Globus pallidus (tissue), 1 donor: ENCODE measurements at places on chromosomes 6 and 20.

- no peak for DNase-seq
Measured at GRCh38 chr6:147395158-147395557, 113.3 kb upstream of the SAMD5 start.

DNA sequence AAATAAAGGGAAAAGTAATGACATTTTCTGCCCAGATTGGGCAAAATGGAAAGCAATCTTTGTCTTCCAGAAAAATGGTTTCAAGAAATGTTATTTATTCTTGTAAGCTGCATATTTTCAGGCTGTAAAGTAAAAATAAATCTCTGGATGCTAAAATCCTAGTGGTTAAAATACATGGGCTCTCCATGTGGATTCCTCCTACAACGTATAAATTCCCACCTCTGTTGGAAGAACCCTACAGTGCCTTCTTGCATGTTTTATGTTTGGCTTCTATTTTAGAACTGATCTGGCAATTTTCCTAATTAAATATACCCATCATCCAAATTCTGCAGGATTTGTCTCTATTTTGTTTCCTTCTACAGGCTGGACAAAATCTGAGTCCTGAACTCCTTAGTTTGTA is 528.9 kb downstream of the COL12A1 start:
- no peak for DNase-seq

- DNase-seq = no peak
Measured at GRCh38 chr6:31844507-31844906, 17.0 kb downstream of the HSPA1B start.

DNA sequence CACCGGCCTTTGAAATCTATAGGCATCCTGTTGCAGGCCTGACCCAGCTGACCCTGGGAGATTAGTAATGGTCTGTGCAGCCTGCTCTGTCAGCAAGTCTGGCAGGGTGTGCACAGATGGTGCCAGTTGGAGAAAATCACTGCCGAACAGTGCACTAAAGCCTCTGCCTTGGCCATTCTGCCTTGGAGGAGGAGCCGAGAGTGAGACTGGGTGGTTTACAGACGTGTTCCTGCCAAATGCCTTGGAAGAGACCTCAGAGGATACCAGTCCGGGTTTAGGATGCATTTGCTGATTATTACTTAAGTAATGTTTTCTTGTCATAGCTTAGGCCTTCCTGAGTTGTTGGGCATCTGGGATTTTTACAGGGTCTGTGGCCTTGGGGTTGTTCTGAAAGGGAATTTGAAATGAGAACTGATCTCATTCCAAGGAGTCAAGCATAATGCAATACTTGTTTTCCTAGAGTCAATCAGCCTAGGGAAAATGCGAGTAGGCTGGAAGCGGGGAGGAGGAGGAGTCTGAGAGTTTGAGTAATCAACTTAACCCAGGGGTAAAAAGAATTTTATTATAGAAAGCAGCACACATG is 292.1 kb downstream of the SOX4 start:
- peak; percentile 75 for DNase-seq

DNA sequence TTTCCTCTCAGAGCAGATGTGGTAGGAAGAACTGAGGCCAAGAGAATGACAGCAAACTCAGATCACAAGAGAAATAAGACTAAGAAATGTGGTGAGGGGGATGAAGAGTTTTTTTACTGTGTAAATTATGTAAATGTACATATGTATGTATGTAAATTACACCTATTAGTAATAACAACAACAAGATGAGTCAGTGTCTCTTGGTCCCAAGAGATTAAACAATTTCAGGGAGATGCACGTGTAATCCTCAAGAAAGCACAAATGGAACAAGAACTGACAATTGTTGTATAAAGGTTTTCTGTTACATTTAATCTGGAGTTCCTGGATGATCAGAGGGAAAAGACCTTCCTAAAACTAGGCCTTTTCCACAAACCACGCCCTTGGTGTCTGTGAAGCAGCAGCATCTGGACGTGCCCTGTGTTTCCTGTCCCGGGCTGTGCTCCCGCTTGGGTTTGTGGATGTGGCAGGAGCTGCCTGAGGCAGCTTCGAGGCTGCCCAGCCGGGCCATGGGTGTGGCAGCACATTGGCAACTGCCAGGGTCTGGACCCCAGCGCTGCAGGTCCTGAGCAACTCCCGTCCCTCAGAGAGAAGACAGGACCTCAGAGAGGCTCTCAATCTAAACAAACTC is 994 bp downstream of the CLDN20 start:
- peak; percentile 40 for DNase-seq

DNA sequence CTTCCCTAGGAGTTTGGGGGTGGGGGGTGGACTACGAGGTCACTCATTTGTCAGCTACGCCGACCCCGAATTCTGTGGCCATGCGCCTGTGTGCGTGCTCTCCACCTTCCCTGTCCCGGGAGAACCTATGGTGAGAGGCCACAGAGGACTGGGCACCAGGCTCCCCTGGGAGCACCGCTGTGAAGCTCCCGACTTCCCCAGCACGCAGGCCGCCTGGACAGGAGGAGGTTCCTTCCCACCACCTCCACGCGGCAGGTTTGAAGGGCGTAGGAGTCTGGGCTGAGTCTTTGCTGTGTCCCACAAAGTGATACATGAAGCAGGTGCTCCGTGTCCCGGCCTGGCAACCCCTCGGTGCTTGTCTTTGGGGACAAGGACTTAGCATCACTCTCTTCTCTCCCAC is 107.2 kb downstream of the CDH4 start:
- no peak for DNase-seq

- no peak for DNase-seq
Measured at GRCh38 chr6:130229645-130230044, 6.9 kb upstream of the SAMD3 start.

- no peak for DNase-seq
Measured at GRCh38 chr6:2795956-2796355, 30.8 kb downstream of the WRNIP1 start.

GRCh38 chr6:15076565-15076964 is 169.3 kb upstream of the JARID2 start:
- no peak for DNase-seq

- no peak for DNase-seq
Measured at GRCh38 chr20:24165301-24166122, 176.9 kb upstream of the GGTLC1 start.

DNA sequence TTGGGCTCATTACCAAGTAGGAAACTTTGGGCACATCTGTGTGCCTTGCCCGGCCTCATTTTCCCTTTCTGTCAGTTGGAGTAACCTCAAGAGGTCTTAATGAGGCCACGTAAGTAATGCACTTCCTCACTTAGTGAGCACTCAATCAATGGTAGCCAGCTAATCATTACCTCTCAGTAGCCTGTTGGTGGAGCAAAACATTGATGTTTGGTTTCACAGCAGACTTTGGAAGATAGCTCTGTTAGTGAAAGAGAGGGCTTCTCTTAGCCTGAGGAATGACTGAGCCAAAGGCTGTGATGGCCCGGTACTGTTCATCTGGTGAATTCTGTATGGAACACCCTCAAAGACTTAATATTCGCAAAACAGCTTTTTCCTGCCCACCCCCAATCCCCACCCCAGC is 55.9 kb upstream of the ID4 start:
- no peak for DNase-seq

DNA sequence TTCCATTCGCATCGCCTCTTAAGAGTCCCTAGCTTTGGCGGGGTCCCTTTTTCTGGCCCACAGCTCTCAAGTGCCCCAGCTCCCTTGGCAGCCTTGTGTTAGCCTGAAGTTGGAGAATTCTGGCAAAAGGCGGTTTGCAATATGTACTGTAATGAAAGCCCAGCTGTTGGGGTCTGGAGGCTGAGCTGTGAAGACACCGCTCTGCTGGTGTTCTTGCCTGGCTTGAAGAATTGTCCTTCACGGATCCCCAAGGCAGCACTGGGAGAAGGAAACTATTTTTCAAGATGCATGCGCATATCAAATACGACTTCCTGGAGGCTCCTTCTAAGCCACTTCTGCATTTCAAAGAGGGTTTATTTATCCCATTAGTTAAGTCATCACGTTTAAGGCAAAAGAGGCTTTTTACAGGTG is 21.4 kb upstream of the CITED2 start:
- no peak for DNase-seq

GRCh38 chr20:40965671-40966070 is 63.0 kb upstream of the TOP1 start:
- no peak for DNase-seq

- no peak for DNase-seq
Measured at GRCh38 chr6:164942271-164942670, 367.1 kb downstream of the C6orf118 start.

- no peak for DNase-seq
Measured at GRCh38 chr6:101429270-101429669, 35.8 kb downstream of the GRIK2 start.

GRCh38 chr6:91149246-91149955 is 562.5 kb upstream of the MAP3K7 start:
- DNase-seq = no peak

DNA sequence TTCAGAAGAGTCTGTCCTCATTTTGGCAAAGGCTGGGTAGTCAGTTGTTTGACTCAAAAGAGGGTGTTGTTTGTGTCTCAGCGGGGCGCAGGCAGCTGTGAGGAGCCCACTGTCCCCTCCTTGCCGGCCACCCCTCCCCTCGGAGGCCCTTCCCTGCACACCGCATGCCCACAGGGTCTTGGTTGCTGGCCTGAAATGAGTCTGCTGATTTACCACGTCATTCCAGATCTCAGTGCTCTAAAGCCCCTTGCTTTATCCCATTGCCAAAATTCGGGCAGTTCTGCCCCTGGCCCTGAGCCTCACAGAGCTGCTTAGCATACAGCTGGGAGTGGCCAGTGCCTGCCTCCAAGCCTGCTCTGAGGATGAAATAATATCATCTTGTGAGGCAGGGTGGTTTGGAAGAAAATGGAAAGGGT is 220.7 kb downstream of the UST start:
- peak; percentile 74 for DNase-seq

- no peak for DNase-seq
Measured at GRCh38 chr6:116047173-116047933, 13.3 kb downstream of the FRK start.

DNA sequence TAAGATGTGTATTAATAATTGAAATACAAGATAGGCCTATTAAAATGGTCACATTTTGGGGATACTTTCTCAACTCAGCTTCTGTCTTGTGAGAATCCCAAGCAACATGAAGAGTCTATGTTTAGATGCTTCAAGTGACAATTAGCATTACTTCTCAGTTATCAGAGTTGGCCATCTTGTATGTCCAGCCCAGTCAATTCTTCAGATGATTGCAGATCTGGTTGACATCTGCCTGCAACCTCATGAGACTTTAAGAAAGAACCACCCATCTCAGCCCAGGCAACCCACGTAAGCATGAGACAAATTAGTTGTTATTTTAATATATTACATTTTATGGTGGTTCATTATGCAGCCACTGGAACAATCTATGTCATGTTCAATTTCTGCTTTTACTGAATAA is 256.5 kb downstream of the TENT5A start:
- no peak for DNase-seq

GRCh38 chr6:44428682-44429081 is 41.2 kb downstream of the CDC5L start:
- DNase-seq = no peak

GRCh38 chr20:45997187-45997586 is 11.5 kb upstream of the MMP9 start:
- DNase-seq = no peak

DNA sequence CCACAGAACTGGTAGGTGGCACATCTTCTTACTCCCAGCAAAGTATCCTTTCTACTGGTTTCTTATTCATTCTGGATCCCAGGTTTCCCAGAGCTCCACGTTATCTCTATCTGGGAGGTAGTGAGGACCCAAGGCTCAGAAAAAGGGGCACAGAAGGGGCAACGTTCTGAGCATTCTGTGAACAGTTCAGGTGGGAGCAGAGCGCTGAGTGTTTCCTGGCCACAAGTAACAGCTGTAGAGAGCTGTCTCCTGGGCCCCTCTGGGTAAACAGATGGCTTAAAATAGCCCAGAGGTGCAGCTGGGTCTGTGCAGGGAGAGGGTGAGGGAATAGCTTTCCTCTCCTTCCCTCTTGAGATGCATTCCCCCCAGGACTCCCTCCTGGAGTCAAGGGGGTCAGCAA is 2.1 kb downstream of the APOBEC2 start:
- no peak for DNase-seq

DNA sequence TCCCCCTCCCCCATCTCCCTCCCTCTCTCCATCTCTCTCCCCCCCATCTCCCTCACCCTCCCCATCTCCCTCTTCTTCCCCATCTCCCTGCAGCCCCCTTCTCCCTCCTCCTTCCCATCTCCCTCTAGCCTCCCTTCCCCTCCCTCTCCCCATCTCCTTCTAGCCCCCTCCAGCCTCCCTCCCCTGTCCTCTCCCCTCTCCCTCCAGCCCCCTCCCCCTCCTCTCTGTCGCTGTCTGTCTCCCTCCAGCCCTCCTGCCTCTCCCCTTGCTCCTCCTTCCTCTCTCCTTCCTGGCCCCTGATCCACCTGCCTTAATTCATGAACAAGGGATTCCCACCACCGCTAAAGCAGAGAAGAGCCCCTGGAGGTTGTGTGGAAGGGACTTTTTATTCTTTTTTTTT is 26.9 kb upstream of the CHMP4B start:
- no peak for DNase-seq

GRCh38 chr6:72855471-72855870 is 233.6 kb downstream of the KCNQ5 start:
- no peak for DNase-seq

- DNase-seq = no peak
Measured at GRCh38 chr6:62175195-62175594, 110.8 kb downstream of the KHDRBS2 start.

DNA sequence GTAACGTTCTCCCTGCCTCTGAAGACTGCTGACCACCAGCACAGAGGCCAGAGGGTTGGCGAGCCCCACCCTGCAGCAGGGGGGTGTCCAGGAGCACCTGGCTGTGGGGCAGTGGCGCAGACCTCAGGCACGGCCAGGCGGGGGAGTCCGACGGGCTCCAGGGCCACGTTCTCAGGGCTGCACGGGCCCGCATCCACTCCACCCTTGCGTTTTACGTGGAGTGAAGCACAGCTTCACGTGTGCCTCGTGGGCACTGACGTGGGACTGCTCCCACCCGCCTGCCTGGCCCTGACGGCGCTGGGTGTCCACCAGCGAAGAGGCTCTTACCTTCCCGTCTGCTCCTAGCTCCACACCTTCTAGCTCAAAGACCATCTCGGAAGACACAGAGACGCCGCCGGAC is 6.9 kb downstream of the RPS21 start:
- no peak for DNase-seq

- no peak for DNase-seq
Measured at GRCh38 chr20:52993076-52993475, 20.9 kb downstream of the TSHZ2 start.

DNA sequence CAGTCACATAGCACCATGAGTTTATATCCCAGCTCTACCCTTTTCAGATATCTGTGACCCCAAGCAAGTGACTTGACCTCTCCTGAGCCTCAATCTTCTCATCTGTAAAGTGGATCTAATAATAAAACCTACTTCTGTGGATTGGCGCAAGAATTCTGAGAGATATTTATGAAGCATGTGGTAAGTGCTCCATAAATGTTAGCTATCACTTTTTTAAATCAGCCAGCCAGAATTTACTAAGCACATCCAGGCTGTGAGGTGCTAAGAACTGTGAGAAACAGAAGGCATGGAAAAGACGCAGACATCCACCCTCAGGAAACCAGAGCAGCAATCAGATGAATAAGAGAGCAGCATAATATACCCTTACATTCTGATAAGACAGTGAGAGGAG is 862 bp downstream of the C20orf96 start:
- DNase-seq = no peak

GRCh38 chr20:16701296-16701695 is 28.5 kb upstream of the SNRPB2 start:
- no peak for DNase-seq
